ENCODE measurements at places on chromosomes 3 and 15.

GRCh38 chr3:43523454-43524053 is 98.3 kb downstream of the ANO10 start:
- peak; percentile 6 for DNase-seq

GRCh38 chr3:89682556-89682955 is 575.1 kb downstream of the EPHA3 start:
- DNase-seq: no peak

- DNase-seq: no peak
Observed at GRCh38 chr3:35777065-35777464, 137.7 kb downstream of the ARPP21 start.

GRCh38 chr3:89105503-89105902 is 1.9 kb upstream of the EPHA3 start:
- DNase-seq: no peak

- no peak for DNase-seq
Observed at GRCh38 chr3:71854706-71855105, 69.8 kb upstream of the PROK2 start.

DNA sequence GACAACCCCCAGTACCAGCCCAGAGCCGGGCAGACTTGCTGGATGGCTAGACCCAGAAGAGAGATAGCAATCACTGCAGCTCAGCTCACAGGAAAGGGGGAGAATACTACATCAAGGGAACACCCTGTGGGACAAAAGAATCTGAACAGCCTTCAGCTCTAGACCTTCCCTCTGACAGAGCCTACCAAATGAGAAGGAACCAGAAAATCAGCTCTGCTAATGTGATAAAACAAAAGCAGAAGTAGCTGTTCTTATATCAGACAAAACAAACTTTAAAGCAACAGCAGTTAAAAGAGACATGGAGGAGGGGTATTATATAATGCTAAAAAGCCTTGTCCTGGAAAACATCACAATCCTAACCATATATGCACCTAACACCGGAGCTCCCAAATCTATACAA is 283.3 kb downstream of the KLF13 start:
- no peak for DNase-seq

- DNase-seq: no peak
Observed at GRCh38 chr3:183252973-183253527, at the start of gene B3GNT5. B3GNT5 (plus strand) TSS chr3:183253253; CDS start chr3:183269799, 16,546 bp downstream.

DNA sequence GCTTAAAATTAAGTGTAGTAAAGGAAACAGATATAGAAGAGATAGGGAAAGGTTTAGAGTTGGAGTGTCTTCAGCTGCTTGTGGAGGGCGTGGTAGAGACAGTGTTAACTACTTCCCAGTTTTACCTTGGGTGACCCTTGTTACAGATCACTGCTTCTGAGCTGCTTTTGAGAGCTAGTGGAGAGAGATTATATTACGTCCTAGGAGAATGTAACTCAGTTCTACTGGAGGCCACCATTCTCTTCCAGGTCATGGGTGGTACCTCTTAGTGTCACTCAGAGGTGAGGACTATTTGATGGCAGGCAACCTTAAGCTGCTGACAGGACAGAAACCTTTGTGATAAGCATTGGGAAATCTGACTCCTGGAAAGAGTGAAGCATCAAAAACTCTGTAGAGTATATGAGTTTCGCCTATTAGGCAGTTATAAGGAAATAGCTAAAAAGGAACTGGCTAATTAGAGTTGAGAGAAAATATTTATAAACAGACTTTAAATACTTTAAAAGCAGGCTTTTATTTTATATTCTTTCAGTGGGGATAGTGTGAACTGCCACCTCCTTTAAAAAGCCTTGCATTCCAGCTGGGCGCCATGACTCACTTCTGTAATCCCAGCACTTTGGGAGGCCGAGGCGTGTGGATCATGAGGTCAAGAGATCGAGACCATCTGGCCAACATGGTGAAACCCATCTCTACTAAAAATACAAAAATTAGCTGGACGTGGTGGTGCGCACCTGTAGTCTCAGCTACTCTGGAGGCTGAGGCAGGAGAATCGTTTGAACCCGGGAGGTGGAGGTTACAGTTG is 106.5 kb downstream of the ZNF609 start:
- DNase-seq: no peak

- DNase-seq: peak; percentile 75
Observed at GRCh38 chr15:46441294-46442062, 806.6 kb downstream of the SQOR start.
